Left hindlimb (tissue), 1 donor: ENCODE measurements at places on chromosomes 7 and 10.
A peak's percentile ranks its signal among the peaks of the same experiment; 100 is the strongest.

DNA sequence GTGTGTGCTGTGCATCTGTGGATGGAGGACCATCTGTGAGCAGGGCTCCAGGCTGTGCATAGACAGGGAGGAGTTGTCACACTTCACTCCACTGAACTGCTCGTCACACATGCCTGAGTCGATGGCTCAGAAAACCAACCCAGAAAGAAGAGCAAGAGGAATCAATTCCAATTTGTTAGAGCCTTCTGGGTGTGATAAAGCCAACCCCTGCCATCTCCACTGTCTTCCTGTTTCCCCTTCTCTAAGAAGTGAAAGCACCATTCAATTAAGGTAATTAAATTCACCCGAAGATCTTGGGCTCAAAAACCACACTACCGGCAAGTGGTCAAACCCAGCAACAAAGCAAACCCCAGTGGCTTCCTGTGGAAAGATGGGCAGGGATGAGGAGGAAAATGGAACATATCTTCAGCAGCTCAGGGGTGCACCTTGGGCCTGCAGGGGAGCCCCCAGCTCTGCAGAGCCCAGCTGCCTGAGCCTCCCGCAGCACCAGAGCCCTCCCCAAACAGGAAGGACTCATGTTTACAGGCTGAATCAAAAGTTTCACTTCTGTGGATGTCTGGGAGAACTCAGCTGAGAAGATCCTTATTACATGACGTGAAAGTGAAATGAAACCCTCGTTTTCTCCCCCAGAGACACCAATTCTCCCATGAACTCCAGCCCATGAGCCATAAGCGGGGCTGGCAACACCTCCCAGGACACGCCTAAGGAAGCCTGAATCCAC is 10.9 kb downstream of the C10orf71 start:
- no peak for DNase-seq

DNA sequence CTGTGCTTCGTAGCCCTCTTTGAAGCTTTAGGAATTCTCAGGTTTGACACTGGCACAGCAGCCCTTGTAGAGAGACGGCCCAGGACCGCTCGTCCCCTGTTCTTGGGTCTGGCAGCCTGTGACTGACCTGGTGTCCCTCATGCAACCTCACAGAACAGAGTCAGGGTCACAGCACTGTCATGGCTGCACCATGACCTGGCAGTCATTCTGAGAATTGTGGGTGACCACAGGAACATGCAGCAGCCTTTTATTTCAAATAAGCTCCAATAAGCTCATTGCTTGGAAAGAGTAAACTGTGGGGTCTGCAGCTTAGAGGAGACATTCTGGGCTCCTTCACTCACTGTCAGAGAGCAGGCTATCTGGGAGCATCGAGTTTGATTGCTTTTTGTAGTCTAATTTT is 42.5 kb downstream of the MYO1G start:
- DNase-seq, result no peak

DNA sequence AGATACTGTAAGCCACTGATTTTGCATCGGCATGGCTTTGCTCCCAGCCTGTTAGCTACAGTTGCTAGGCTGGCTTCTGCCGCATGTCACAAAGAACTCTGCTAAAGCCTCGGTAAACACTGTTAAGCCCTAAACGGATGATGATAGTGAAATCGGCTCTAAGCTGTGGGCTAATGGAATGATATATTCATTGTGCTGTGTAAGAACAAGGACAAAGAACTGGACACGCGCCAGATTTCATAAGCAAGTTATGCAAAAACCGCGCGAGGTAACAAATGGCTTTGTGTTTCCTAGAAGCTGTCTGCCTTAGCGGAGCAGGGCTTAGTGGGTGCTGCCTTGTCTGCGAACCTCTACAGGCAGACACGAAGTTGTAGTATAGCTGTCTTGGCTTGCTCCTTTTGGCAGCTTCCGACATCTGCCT is 331.3 kb upstream of the COBL start:
- DNase-seq, result no peak

DNA sequence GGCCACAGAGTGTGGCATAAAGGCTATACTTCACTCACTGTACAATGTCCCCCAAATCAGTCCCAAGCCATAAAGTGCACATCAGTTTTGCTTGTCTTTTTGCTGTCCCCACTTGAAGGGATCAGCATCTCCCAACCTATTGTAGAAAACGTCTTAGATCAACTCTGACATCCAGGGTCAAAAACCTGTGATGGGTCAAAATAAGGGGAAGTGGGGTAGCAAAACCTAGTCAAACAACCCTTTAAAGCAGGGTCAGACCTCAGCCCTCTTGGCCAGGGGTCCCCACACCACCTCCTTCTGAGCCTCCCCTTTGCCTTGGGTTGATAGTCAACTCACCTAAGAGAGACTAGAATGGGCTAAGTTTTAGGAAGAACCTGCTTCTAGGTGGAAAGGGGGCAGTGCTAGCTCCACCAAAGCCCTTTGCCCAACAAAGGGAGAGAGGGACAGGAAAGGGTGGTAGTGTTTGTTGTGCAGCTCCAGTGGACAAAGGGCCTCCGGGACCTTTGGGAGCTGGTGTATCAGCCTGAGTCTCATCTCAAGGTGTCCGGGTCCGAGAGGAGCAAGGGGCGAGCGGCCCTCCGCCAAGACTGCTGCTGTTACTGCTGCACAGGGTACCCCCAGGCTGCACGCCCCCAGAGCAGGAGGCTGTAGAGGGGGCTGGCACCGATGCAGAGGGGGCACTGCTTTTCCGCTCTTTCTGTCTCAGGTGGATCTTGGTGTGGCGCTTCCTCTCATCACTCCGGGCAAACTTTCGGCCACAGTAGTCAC is 3.3 kb downstream of the EGR2 start:
- no peak for DNase-seq

GRCh38 chr7:100949227-100949932 is at the start of gene MUC3A:
TSS of gene MUC3A (plus strand) at chr7:100949534. CDS start at chr7:100949625, 91 bp downstream.
- DNase-seq, result no peak

DNA sequence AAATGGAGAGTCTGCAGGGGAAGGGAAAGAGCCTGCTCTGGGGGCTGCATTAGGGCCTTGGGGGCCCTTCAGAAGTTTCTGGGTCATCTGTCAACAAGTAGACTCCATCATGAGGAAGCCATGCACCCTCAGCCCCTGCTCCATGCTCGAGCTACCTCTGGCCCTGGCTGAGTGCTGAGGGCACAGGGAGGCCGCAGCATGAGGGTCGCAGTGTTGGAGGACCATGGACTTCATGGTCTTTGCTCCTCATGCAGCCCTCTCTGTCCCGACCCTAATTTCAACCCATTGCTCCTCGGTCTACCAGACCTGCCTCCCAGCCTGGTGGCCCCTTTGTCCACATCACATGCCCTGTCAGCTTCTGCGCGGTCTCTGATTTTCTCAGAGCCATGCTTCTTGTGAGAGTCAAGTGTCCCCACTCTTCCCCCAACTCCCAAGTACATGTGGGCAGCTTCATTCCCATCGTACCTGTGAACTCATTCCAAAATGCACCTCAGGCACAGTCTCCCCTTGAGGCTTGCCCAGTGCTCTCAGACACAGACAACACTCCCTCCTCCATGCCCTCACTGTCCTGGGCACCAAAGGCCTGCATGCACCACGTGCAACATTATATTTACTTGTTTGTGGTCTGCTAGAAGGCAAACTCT is 14.7 kb downstream of the ZNF488 start:
- no peak for DNase-seq

DNA sequence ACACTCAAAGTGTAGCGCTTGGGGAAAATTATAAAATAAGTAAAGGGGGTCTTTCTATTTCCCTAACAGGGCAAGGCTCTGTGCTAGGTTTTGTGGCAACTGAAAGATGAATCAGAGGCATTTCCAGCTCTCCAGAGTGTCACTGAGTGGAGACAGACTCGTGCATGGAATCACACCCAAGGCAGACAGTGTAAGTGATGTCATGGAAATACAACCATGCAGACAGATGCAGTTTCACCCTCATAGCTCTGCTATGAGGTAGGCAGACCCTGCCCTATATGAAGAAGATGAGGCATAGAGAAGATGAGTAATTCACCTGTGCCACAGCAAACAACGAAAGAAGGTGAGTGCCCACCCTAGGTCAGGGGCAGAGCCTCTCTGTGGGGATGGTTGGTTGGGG is 57.2 kb upstream of the PITRM1 start:
- no peak for DNase-seq

- no peak for DNase-seq
These were observed 89.3 kb downstream of the LYZL2 start for GRCh38 chr10:30540276-30540675.

DNA sequence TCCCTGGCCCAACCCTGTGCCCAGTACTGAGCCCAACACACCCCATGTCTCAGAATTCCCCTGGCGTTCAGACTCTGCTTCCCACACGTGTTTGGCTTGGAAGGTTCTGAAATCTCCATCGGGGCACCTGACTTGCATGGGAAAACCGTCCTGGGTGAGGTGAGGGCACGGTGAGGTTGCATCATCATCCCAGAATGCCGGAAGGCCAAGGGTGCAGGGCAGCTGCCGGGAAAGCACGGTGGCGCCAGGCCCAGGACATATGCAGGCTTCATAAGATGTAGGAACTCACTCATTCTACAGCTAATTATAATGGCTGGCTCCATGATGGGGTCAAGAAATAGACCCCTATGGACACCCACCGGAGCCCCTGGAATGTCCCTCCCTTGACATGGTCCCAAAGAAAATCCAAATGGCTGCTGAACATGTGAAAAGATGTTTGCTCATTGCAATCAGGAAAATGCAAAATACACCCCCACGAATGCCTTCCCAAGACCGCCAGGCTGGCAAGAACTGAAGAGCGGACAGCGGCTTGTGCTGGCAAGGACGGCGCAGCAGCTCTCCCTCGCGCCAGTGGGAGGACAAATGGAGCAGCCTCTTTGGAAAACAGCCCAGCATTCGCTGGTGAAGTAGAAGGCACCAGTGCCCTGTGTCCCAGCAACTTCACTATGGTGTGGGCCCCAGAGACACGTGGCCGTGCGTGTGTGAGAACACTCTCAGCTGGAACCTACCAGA is 2.3 kb downstream of the KNDC1 start:
- no peak for DNase-seq

DNA sequence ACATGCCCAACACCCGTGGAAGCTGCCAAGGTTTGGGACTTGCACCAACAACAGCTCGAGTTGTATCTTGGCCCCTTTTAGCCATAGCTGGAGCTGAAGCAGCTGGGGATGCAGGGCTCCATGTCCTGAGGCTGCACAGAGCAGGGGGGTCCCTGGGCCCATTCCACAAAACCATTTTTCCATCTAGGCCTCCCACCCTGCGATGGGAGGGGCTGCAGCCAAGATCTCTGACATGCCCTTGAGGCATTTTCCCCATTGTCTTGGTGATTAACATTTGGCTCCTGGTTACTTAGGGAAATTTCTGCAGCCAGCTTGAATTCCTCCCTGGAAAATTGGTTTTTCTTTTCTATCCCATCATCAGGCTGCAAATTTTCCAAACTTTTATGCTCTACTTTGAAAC is 637.8 kb upstream of the VSTM2A start:
- DNase-seq, result no peak

DNA sequence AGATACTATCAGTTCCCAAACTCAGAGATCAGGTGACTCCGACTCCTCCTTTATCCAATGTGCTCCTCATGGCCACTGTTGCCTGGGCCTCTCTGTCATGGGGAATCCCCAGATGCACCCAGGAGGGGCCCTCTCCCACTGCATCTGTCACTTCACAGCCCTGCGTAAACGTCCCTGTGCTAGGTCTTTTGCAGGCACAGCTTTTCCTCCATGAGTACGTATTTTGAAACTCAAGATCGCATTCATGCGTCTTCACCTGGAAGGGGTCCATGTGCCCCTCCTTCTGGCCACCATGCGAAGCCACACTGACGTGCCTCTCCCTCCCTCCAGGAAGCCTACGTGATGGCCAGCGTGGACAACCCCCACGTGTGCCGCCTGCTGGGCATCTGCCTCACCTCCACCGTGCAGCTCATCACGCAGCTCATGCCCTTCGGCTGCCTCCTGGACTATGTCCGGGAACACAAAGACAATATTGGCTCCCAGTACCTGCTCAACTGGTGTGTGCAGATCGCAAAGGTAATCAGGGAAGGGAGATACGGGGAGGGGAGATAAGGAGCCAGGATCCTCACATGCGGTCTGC is 162.2 kb downstream of the EGFR start:
- peak; percentile 13 for DNase-seq

GRCh38 chr7:37853468-37853867 is 5.1 kb downstream of the NME8 start:
- no peak for DNase-seq

- DNase-seq, result no peak
These were observed 3.5 kb downstream of the CRHR2 start for GRCh38 chr7:30678805-30679204.
